Dermis blood vessel endothelial cell (primary cell): ENCODE measurements at places on chromosomes 3 and 15.

- DNase-seq: no peak
Observed at GRCh38 chr3:139571711-139572110, 32.2 kb upstream of the RBP1 start.

- no peak for DNase-seq
Observed at GRCh38 chr3:107973961-107974360, 116.9 kb downstream of the CD47 start.

DNA sequence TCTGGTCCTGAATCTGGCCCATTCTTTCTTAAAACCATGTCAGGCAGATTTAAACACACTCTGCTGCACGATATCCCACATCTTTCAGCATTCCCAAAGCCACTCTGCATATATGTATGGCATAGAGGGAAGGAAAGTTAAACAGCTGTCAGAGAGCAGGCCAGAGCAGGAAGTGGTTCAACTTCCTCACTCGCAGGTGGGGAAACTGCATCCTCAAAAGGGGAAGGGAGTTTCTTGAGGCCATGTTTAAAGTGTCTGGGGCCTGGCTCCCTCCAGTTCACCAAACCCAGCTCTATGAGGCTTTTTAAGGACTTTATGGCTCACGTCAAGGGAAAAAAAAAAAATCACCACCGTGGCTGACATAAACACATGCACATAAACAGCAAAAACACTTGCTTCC lies 123.1 kb downstream of the OPA1 start:
- no peak for DNase-seq

- DNase-seq: no peak
Observed at GRCh38 chr3:134057654-134058110, 28.0 kb upstream of the SLCO2A1 start.

DNA sequence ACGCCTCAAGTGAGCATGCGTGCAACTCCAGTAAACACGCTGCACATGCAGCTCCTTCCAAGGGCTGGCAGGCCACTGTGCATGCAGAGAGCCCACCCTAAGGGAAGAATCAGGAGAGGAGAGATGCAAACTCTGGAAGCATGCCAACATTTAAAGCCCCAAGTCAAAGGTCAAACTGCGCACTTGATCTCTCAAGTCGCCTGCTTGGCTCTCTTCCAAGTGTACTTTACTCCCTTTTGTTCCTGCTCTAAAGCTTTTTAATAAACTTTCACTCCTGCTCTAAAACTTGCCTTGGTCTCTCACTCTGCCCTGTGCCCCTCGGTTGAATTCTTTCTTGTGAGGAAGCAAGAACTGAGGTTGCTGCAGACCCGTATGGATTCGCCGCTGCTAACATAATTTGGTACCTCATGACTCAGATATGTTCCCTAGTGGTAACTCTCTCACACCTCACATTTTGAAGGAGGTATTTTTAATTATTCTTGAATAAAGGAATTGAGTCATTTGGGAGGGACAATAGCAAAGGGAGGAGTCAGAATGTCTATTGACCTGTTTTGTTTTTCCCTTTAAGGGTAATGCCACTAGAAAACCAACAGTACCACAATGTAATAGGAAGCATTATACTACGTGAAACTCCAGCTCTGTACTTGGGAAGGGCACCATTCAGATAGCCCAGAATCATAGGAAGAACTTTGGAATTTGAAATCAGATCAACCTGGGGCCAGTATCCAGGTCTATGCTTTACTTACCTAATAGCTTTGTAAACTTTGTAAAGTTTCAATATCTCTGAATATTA lies 19.6 kb upstream of the DGKG start:
- no peak for DNase-seq

GRCh38 chr3:124362455-124362854 lies 367.8 kb upstream of the UMPS start:
- DNase-seq: no peak

DNA sequence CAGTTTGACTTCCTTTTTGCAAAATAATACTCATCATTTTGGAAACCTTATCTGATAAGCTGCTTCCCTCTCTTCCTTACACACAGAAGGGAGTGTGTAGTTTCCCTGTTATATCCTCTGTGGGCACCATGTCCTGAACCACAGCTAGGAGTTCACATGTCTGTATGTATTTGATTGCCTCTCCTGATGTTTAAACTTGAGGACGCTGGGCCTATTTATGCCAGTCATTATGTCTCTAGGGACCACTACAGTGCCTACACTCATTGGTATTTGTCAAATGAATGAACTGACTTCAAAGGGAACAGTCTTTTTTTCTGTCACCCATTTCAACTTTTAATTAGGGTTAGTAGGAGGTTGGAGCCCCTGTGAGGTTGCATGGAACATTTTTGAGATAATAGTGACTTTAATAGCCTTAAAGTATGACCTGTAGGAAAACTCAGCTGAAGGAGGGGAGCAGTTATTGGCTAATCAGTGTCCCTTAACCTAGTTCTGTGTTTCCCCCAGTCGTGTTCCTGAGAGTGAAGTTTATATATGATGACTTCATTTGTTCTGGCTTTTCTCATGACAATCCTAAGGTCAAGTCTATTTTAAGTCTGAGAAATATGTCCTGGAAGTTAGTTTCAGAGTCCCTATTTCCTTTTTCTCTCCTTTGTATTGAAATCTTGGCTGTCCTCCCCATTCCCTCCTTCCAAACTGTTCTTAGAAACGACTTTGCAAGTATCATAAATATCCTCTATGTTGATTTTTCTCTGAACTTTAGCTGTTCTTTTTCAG lies 28.9 kb downstream of the PDE8A start:
- DNase-seq: peak; percentile 41

DNA sequence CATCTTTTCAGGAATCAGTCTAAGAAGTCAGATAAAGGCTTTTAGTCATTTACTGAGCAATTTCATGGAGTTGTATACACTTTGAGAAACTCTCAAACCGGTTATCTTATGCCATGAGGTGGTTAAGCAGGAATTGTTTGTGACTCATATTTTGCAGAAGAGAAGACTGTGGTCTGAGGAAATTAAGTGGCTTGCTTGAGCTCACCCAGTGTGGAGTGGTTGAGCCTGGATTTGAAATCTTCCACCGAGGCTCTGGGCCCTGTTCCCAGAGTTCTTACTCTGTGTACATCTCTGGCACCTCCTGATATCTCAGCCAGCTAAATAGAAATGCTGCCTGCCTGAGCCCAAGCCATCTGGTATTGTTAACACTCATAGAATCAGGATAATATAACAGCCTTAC lies 37.8 kb upstream of the BCL6 start:
- no peak for DNase-seq

GRCh38 chr3:52494445-52494844 lies 693 bp upstream of the STAB1 start:
- DNase-seq: no peak

- no peak for DNase-seq
Observed at GRCh38 chr15:52789008-52789600, 1.0 kb downstream of the ONECUT1 start.

- no peak for DNase-seq
Observed at GRCh38 chr15:62666046-62666445, 376.5 kb upstream of the TPM1 start.
